Tibial nerve (tissue), 4 donors: ENCODE measurements at places on chromosomes 3 and 15. TPM values are rescaled to one million over a fixed set of nuclear protein-coding genes. Genes with fewer than 3 reads are reported as not detected.

The NEK11 gene
- 32.8 TPM for total RNA-seq

DNA sequence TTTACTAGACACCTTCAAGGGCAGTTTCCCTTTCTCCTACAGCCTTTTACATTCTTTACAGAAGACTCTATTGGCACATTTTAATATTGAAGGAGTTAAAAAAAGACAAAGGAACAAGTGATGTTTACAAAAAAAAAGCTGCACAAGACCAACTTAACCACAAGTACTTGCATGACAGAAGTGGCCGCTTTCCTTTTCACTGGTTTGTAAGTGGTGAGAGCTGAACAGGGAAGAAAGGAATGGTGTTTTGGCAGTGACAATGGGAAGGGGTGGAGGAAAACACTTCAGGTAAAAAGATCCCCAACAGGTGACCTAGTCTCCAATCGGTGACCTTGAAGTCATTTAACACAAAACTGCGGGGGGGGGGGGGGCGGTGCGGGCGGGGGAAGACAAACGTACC, 1.1 kb downstream of the WDR72 start:
- no peak for DNase-seq

The SIN3A gene
- total RNA-seq, result 41.4 TPM

- no peak for DNase-seq
These were observed 1573.3 kb downstream of the SI start for GRCh38 chr3:163504974-163505373.

The CLDN16 gene
- 0.44 TPM for total RNA-seq
